ENCODE measurements at places on chromosomes 16 and 17. TPM values are rescaled to one million over a fixed set of nuclear protein-coding genes. Genes with fewer than 3 reads are reported as not detected.
A peak's percentile ranks its signal among the peaks of the same experiment; 100 is the strongest.

GRCh38 chr16:6682142-6682811 lies 650.4 kb upstream of the RBFOX1 start:
- DNase-seq, result peak; percentile 31

GRCh38 chr17:44558334-44558709 lies 1.0 kb downstream of the FZD2 start:
- DNase-seq, result no peak

GRCh38 chr17:21131137-21131536 lies 4.4 kb downstream of the DHRS7B start:
- DNase-seq, result no peak

PRPSAP1 gene
- total RNA-seq, result 42.6 TPM
